ENCODE measurements at places on chromosomes 2 and 18.
A peak's percentile ranks its signal among the peaks of the same experiment; 100 is the strongest.

DNA sequence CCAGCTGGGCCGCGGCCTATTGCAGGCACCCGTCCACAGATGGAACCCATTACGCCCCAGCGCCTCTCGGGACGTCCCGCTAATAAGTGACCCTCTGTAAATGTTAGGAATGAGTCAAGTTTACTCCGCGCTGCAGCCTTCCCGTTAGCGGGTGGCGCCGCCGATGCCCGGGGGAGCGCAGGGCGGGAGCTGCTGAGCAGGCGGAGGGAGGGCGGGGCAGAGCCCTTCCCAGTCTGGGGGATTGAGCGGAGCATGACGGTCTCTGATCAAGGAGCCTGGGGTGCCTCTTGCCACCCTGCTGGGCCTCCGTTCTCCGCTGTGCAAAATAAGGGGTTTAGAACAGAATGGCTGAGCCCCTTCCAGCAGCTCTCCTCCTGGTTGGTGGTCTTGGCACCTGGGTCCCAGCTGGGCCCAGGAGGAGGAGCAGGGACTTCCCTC, 10.5 kb downstream of the CROCC2 start:
- no peak for DNase-seq

GRCh38 chr2:225614915-225615314, 215.4 kb downstream of the NYAP2 start:
- DNase-seq = no peak

- no peak for DNase-seq
Observed at GRCh38 chr2:146734821-146735190, 1110.0 kb upstream of the ACVR2A start.

DNA sequence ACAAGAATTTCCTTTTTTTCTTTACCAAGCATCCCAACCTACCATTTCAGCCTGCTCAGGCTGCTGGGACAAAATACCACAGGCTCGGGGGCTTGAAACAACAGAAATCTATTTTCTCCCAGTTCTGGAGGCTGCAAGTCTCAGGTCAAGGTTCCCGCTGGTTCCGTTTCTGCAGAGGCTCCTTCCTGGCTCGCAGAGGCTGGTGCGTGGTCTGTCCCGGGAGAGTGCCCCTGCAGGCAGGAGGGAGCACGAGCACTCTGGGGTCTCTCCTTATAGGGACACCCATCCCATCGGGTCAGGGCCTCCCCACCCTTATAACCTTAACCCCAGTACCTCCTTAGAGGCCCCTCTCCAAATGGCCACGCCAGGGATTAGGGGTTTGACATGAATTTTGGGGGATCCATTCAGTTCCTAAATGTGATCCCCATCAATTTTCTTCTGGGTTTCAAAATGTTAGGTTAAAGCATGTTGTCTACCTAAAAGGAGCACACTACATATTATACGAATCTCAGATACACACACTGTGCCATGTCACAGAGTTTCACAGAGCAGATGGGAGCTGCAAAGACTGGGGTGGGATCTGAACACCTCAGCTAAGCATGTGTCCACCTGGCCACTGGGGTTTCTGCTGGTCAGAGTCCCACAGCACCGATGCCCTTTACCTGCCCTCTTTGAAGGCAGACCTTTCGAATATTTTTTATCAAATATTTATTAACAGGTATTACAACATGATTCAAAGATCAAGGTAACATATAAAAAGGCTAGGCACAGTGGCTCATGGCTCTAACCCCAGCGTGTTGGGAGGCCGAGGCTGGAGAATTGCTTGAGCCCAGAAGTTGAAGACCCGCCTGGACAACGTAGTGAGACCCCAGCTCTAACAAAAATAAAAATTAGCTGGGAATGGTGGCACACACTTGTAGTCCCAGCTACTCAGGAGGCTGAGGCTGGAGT, 17.6 kb upstream of the ADI1 start:
- DNase-seq = peak; percentile 12

DNA sequence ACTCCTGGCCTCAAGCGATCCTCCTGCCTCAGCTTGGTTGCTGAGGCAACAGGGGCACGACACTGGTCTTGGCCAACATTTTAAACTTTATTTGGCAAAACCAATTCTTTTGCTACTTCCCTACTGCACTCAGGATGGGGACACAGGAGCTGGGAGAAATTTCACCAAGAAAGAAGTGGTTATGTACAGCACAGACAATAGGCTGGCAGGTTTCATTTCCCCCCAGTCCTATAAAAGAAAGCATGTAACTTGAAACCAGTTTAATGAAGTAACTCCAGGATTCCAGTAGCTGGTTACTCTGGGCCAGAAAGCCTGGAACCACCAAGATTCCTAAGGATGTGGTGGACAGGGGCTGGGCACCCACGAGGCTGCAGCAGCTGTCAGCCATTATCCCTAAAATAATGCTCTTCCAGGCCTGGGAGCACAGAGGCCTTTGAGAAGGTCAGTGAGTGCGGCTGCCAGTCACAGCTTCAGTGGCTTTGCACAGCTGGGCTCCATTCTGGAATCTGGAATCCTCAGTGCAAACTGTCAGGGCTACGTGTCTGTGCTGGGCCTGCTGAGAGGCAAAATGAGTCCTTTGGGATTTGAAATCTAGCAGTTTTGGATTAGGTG, 142.3 kb upstream of the ITGA6 start:
- no peak for DNase-seq

DNA sequence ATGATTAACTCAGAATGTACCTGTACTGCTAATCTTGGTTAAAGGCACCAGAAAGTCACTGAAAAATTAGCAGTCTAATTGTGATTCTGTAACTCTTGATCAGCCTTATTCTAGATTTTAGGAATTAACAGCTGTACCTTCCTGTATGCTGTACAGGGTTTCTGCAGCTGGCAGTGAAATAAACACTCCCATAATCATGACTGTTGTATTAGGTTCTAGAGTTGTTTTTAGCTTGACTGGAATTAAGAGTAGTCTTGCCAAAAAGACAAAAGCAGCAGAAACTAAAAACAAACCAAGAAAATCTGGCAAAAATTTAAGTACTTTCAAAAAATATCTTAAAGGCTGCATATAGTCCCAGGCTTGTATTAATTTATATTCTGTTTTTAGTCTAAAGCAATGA, 103.5 kb downstream of the SOS1 start:
- DNase-seq = no peak

DNA sequence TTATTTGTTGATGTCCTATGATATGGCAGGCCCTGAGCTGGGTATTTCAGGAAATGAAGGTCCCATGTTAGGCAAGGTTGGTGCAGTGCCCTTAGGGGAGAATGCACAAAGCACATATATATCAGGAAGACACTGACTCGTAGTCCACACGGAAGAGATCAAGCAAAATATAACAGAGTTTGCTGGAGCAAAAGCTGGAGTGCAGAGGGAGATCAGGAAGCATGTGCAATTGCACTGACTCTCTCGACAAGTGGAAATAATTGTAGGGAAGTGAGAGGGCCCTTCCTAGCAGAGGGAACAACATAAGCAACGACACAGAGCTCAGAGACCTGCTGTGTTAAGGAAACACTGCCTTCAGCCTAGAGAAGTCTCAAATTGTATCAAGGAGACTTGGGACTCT, 4.2 kb downstream of the ZNF385B start:
- no peak for DNase-seq

- no peak for DNase-seq
Observed at GRCh38 chr2:46082531-46083485, 214.4 kb upstream of the EPAS1 start.

DNA sequence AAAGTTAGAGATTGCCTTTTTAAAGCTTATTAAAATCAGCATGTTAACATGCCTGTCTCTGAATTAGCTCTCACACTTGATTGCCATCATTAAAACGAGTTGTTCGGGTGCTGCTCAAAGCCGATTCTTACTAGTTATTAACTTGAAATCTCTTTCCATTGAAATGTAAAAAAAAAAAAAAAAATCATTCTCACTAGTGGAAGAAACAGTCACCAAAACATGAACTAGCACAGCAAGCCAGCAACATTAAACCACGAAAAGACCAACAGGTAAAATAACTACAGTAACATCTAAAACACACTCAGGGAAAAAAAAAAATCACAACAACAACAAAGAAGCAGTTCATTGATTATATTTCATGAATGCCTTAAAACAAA, 264.5 kb downstream of the MEIS1 start:
- no peak for DNase-seq

DNA sequence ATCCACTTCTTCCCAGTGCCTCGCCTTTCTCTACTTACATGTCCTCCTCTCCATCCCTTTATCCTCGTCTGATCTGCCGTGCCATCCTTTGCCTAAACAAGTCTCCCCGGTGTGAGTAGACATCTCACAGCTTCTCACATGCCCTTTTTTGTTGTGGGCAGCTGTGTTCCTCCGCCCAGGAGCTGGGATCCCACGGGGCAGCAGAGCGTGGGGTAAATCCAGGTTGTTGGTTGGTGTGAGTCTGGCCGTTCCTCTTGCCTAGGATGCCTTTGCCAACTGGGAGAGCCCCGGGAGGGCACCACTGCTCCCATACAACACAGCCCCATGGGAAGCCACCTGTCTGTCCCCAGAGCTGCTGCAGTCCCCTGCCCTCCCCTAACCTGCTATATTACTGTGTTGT, 22.4 kb downstream of the SLC30A3 start:
- DNase-seq = no peak

DNA sequence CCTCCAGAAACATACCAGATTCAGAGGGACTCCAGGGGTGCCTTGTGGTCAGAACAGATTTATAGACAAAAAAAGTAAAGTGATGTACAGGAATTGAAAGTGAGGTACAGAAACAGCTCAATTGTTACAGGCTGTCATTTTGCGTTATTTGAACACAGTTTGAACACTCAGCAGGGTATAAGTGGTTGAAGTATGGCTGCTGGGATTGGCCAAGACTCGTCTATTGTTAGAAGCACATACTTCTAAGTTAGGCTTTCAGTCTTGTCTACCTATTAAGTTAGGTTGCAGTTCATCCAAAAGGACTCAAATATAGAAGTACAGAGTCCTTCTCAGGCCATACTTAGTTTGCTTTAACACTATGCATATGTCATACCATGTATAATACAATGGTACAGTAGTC, 21.0 kb upstream of the GRB14 start:
- DNase-seq = no peak

- DNase-seq = peak; percentile 33
Observed at GRCh38 chr2:120109186-120110061, 96.5 kb downstream of the EPB41L5 start.

DNA sequence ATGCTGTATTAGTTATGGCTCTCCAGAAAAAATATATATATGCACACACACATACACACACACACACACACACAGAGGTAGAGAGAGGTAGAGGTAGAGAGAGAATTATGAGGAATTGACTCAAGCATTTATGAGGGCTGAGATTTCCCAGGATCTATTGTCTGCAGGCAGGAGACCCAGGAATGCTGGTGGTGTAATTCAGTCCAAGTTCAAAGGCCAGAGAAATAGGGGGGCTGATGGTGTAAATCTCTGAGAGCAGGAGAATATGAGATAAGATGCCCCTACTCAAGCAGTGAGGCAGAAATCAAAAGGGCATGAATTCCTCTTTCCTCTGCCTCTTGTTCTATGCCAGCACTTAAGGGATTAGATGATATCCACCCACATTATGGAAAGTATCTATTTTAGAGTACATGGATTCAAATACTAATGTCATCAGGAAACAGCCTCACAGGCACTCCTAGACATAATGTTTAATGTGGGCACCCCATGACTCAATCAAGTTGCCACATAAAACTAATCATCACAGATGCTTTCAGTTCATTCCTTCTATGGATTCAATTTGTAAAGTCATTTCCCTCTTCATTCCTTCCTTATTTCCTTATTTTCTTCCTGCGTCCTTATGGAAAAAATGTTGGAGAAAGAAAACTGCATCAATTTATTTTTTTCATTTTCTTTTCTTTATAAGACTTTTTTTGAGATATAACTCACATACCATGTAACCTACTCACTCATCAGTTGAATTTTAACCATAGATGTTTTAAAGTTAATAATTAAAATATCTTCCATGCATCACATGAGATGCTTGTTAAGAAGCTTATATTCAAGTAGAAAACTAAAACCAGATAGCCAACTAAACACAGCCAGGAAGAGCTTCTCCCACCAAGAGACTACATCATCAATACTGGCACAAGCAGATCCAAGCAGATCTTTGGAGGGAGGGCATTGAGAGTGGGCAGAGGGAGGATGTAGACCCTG, 406.2 kb downstream of the MBD2 start:
- DNase-seq = no peak

- DNase-seq = no peak
Observed at GRCh38 chr2:125312342-125312741, 1287.3 kb downstream of the CNTNAP5 start.

- no peak for DNase-seq
Observed at GRCh38 chr2:3299703-3300102, 77.9 kb downstream of the EIPR1 start.

DNA sequence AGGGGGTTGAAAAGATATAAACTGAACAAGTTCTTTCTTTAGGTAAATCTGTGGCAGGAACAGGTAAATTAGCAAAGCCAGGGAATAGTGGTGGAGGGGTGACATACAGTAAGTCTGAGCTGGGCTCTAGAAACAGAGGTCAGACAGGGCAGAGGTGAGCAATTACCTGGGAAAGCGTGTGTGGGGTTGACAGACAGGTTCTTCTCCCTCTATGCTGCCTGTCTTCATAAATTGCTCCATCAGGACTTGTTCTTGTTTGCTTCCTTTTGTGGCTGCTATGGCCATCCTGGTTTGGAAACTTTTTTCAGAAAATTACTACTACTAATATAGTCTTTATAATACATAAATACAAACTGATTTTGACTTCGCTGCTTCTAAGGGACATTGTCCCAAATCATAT, 3.4 kb upstream of the ANKRD12 start:
- no peak for DNase-seq

DNA sequence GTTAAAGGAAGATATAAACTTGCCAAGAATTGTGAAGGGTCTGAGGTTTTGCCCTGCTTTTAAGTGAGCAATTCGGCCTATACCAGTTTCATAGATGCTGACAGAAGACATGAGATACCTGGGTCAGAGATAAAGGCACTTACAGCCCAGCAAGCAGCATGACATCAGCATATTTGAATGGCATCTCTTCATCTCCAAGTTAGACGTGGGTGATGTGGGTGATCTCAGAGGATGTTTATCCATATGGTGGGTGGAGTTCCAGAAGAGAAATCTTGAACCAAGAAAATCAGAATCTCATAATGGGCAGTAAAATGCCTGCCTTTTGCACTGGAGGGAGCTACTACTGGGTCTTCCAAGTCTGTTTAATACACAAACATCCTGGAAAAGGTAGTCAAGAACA, 44.7 kb downstream of the GYPC start:
- no peak for DNase-seq

DNA sequence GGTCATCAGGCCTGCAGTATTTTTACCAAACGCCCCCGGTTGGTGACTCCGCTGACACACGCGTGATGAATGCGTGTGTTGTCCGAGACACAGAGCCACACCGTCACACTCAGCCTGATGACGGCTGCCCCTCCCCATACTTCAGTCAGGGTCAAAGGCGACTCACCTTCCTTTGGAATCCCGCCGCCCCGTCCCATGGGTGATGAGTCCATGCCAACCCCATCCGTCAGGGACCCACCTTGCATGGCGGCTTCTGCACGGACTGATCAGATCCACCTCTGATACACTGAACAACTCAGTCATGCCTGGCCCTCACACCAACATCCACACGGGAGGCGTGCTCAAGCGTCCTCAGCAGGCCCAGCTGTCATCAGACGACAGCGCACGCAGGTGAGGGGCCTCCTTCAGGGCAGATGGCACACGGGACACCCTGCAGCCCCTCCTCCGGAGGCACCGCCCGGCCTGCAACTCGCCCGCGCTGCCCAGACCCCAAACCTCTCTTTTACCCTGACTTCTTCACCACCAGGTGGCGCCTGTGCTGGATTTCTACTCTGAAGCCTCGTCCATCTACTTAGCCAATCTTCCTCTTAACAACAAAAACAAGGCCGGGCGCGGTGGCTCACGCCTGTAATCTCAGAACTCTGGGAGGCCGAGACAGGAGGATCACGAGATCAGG, 89.2 kb downstream of the ZNF516 start:
- peak; percentile 71 for DNase-seq

GRCh38 chr2:48482769-48483168, 47.2 kb upstream of the STON1 start:
- DNase-seq = no peak

All from RPMI8226 (cell line).